GM12878 (cell line): ENCODE measurements at places on chromosomes 1 and 21.

DNA sequence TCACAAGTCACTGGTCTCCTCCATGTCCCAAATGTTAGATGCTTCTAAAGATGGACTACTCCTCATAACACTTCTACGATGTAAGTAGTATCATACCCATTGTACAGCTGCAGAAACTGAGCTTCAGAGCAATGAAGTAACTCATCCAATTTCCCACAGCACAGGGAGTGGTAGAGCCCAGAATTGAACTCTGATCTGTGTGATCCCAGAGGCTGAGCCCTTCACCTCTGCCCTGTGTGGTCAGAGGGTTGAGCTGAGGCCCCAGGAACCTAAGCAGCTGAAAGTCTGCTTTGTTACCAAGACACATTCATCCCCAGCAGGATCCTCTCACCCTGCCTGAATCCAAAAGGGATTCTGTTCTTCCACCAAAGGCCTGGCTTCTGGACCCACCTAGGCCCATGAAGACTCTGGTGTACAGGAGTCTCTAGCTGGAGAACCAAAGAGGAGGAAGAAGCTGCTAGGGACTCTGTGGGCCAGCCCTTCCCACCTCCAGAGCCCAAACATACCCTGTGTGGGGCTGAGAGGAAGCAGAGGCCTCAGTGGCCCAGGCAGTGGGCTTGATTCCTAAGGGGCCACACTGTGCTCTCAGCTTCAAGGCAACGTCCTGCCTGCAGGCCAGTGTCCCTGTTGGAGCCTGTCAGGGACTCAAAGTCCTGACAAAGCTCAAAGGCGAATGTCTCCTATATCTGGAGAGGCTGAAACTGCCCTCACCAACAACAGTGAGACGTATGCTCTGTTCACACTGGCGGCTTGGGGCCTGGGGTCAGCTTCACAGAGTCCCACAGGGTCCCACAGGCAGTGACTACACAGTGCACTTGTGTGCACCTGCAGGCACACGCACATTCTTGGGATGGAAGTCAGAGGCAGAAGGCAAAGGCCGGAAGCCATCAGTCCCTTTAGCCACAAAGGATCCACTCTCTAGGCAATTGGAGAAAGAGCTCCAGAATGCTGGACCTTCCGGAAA lies 40.4 kb upstream of the SLC30A1 start:
- DNase-seq, result no peak

- DNase-seq, result no peak
These were observed 36.2 kb upstream of the RCSD1 start for GRCh38 chr1:167593860-167594259.

- DNase-seq, result no peak
These were observed 11.1 kb upstream of the PTPN7 start for GRCh38 chr1:202171292-202172014.

DNA sequence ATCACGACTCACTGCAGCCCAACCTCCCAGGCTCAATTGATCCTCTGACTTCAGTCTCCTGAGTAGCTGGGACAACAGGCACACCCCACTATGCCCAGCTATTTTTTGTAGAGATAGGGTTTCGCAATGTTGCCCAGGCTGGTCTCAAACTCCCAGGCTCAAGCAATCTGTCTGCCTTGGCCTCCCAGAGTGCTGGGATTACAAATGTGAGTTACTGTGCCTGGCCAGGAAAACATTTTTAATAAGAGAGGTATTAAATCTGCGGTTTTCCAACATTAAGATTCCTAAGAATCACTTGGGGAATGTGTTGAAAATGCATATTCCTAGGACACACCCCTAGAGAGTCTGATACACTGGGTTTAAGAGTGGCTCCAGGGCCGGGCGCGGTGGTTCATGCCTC lies 8.7 kb downstream of the CSF1 start:
- DNase-seq, result no peak

GRCh38 chr1:19341201-19342061 lies 29.3 kb downstream of the SLC66A1 start:
- no peak for DNase-seq

- no peak for DNase-seq
These were observed 616.3 kb downstream of the PLA2G4A start for GRCh38 chr1:187445066-187445465.

- DNase-seq, result no peak
These were observed 671.9 kb downstream of the BRINP3 start for GRCh38 chr1:189805735-189806134.

DNA sequence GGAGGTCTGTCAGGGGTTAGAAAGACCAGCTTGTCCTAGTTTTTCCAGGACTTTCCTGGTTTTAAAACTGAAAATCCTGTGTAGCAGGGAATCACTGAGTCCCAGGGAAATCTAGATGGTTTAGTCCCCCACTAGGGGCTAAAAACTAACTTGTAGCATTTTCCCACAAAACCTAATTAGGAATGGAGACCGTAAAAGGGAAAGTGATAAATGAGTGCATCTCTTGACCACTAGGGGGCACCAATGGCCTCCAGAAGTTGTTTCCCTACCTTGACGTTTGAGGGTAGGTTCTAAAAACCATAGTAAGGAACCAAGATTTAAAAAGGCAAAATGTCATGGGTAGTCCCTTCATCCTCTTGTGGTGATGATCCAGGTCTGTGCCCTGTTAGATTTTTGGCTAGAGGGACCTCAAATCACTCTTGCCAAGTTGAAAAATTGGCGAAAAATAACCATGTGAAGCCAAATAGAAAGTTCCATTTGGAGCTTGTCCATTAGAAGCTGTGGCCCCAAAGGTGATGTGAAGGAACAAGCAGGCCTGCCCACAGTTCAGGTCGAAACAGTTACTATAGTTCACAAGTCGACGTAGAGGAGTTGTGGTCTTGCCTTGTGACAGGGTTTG lies 24.5 kb downstream of the CLIC6 start:
- no peak for DNase-seq

GRCh38 chr1:1833916-1834325 lies 55.7 kb upstream of the NADK start:
- DNase-seq, result peak; percentile 71

- DNase-seq, result no peak
These were observed 42.6 kb upstream of the USP25 start for GRCh38 chr21:15687208-15687607.

- no peak for DNase-seq
These were observed 1.7 kb upstream of the TMEM51 start for GRCh38 chr1:15151871-15152270.
